ENCODE measurements at places on chromosomes 7 and 10.
A peak's percentile ranks its signal among the peaks of the same experiment; 100 is the strongest.

DNA sequence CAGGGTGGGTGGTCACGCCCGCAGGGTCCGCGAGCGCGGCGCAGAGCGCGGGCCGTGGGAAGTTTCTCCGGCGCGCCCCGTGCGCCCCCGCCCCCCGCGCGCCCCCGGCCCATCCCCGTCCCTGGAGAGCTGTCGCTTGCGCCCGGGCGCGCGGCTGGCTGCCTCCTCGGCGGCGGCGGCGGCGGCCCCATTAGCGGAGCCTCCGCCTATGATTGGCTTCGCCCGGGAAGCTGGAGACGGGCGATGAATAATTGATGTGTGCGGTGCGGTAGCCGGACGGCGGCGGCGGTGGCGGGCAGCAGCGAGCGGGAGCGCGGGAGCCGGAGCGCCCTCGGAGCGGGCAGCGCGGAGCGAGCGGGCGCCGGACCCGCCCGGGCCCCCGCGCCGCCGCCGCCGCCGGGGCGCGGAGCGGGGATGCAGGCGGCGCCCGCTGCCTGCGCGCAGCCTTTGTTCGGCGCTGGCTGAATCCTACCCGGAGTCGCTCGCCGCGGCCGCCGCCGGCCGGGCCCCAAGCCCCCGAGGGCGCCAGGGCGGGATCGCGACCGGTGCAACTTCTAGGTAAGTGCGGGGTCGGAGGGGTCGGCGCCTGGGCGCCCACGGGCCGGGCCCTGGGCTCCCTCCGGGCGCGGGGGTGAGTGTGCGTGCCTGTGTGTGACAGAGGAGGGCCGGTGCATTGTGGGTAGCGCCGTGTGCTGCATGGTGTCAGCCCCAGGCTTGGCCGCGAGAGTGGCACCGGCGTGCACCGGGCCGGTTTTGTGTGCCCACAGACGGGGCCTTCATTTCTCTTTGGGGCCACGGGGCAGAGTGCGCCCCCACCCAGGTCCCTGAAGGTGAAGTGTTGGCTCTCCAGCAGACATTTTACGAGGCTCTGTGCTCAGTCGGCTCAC is 103.8 kb upstream of the PPIF start:
- DNase-seq, result peak; percentile 40

DNA sequence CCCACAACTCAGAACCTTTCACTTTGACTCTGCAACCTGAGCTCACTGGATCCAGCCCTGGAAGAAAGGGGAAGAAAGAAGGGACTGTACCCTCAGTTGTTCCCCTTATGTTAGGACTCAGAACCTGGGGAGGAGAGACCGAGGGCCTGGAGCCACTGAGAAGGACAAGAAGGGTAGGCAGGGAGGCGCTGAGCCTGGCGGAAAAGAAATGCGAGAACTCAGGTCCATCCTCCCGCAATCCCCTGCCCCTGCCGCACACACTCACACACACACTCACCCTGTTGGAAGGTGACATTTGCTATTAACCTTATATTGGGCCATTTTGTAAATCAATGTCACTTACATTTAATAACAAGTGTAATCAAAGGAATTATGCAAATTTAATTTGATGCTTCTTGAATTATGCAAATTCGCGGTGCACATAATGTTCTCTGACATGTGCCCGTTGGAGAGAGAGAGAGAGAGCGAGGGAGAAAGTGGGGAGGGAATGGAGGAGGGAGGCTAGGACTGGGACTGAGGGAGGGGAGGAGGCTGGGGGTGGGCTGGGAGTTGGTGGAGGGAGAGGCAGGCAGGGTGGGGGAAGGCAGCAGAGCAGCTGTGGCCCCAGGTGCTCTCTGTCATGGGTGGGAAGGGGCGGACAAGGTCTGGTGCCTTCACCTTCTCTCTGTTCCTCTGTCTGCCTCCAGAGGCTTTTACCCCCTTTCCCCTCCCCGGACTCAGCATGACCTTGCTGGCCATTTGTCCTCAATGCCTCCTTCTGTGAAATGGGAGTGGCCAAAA is 99.6 kb upstream of the PAX2 start:
- no peak for DNase-seq

GRCh38 chr10:49001402-49001801 is 61.8 kb upstream of the LRRC18 start:
- peak; percentile 6 for DNase-seq

DNA sequence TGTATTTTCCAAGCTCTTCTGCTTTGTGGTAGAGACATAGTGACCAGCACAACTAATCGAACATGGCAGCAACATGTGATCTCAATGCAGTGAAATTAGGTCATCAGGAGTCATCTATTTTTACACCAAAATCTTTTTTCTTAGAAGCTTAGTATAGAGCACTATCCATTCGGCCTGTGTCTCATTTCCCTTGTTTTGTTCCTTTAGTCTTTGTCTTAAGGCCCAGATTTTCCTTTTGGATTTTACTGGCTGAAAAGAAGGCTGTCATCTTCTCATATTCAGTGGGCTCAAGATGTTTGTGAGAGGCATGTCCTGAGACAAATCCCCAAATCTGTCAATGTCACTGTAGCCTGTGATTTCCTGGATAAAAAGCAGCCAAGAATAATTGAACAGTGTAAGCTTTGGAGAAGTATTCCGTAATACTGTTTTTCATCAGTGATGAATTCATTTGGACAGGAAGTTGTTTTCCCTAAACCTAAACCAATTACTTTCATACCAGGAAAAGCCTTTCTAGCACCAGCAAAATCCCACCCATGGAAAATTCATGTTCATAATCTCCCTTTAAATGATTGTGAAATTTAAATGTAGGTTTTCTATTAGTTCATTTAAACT is 55.2 kb downstream of the MAGI2 start:
- peak; percentile 7 for DNase-seq

GRCh38 chr10:98373260-98374040 is 41.5 kb downstream of the PYROXD2 start:
- no peak for DNase-seq
